ENCODE measurements at places on chromosomes 4 and X. TPM values are rescaled to one million over a fixed set of nuclear protein-coding genes. Genes with fewer than 3 reads are reported as not detected.

- DNase-seq = no peak
- H3K27ac ChIP-seq = peak overlapping the region; percentile 62
- no peak overlapping the region for H3K4me3 ChIP-seq
- no peaks in the 10 kb centered on the region for H3K27me3 ChIP-seq
- no peaks in the 10 kb centered on the region for H3K36me3 ChIP-seq
Observed at GRCh38 chr4:67106861-67107460, 438.3 kb downstream of the CENPC start.

The PNMA6A gene
- total RNA-seq = 0.34 TPM

The FAM47E gene
- total RNA-seq = 4.8 TPM

DNA sequence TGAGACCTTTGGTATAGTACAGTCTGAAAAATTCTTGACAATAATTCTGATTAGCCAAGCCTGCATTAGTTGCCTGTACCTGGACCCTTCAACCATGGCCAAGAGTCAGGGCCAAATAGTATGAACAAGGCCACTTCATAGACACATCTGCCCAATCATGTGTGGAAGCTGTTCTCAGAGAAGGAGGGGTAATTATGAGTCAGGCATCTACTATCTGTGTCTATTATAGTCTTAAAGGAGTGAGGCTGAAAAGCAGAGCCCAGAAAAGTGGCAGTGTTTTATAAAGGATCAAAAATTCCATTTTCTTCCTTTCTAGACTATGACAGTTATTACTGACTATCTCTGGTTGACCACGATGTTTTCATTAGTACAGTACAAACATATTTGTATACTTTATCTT lies 5.0 kb upstream of the ADGRL3 start:
- H3K36me3 ChIP-seq = no peaks in the 10 kb centered on the region
- H3K4me1 ChIP-seq = no peaks in the 10 kb centered on the region
- no peak for DNase-seq
- no peaks in the 10 kb centered on the region for H3K27me3 ChIP-seq

- H3K36me3 ChIP-seq = no peaks in the 10 kb centered on the region
- no peaks in the 10 kb centered on the region for H3K27me3 ChIP-seq
- no peaks in the 10 kb centered on the region for H3K4me1 ChIP-seq
Observed at GRCh38 chr4:181161669-181162068, 1081.5 kb upstream of the TENM3 start.

DNA sequence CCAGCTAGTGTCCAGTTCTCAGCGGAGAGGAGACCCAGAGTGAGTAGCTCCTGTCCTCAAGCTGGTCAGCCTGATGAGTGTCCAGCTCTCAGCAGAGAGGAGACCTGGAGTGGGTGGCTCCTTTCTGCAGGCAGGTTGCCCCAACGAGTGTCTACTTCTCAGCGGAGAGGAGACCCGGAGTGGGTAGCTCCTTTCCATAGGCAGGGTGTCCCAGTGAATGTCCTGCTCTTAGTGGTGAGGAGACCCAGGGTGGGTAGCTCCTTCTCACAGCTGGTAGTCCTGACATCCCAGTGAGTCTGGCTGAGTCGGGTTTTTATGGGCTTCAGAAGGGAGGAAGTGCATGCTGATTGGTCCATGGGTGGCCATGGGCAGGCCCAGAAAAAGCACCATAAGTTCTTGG lies 55.7 kb upstream of the NUDT6 start:
- no peak overlapping the region for H3K27ac ChIP-seq
- H3K27me3 ChIP-seq = no peaks in the 10 kb centered on the region
- no peak for DNase-seq
- H3K4me3 ChIP-seq = no peak overlapping the region
- H3K36me3 ChIP-seq = no peaks in the 10 kb centered on the region

The UGT2B15 gene
- total RNA-seq = 0.22 TPM

DNA sequence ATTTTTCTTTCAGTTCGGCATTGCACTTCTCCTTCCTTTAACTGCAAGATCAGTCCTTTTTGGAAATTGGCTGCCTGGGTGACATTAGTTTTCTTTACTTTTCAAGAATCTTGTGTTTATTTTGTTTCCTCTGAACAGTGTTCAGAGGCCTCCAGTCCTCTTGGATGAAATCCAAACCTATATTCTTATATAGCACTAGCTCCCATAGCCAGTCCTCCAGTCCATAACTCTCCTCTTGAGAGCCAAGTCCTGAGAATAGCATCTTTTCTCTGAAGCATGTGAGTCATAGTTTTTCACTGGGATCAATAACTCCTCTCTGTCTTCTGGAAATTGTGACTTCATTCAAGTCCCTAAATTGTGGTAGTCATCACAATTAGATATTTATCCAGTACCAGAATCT lies 357.5 kb downstream of the RAPGEF2 start:
- H3K27me3 ChIP-seq = no peaks in the 10 kb centered on the region
- H3K4me1 ChIP-seq = no peaks in the 10 kb centered on the region
- no peaks in the 10 kb centered on the region for H3K36me3 ChIP-seq
- no peak overlapping the region for H3K27ac ChIP-seq

The SPANXA2 gene
- not detected for total RNA-seq

DNA sequence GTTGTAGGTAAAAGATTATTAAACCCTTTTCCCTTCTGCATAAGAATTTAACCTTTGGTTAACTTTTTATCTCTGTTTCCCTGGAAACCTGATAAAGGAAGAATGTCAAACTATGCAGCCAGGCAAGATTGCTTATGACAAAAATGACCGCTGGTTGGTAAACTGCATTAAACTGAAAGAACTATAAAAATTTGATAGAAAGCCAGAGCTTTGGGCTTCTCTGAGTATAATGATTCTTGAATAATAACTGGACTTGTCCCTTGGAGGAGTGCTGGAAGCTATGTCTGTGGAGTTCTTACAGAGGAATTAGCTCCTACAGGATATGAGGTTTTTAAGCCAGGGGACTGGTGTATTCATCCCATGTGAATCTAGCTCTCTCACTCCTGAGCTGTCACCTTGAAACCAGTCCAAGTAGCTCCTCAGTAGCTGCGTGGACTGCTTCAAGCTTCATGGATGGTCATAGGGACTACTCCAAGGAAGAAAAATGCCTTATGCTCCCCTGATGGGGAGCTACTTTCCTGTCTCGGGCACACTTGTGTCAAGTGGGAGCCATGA lies 52.0 kb downstream of the RASL11B start:
- no peak overlapping the region for H3K4me3 ChIP-seq
- DNase-seq = peak; percentile 68
- H3K27ac ChIP-seq = peak overlapping the region; percentile 75
- peaks cover 27% of the 10 kb centered on the region for H3K4me1 ChIP-seq
- no peaks in the 10 kb centered on the region for H3K36me3 ChIP-seq
